ENCODE measurements at places on chromosomes 12 and 14.

DNA sequence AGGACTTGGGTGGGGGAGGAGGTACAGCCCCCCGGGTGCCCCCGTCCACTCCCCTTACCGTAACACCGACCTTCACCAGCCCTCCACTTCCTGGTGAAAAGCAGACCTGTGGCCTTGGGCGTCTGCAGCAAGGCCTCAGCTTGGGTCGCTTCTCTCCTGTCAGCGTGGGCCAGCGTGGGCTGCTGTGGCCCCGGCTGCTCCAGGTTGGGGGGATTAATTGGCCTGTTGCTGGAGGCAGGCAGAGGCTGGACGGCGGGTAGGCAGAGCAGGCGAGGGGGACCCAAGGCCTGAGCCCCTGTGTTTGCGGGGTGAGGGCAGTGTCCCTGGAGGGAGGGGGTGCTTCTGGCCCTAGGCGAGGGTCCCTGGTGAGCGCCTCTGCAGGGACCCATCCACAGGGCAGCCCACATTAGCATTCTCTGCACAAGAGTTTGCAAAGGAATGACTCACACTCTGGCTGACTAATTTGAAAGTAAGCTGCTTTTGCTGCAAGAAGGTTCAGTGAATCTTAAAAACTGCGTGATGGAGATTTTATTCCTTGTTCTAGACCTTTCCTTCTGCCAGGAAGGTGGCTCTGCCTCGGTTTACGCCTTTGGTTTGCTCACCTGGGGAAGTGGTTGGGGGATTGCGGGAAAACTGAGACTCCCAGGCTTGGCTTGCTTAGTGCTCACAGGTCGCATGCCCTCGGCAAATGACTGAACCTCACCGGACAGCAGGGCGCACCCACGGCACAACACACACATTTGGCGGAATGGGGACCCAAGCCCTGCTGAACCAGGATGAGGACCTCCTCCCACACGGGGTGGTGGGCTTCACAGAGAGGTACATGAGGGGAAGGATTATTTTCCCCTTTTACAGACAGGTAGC lies 37.9 kb upstream of the DLK1 start:
- peaks cover 58% of the 10 kb centered on the region for H3K4me1 ChIP-seq
- no peaks in the 10 kb centered on the region for H3K36me3 ChIP-seq
- peak overlapping the region; percentile 88 for H3K27ac ChIP-seq
- no peak overlapping the region for H3K4me3 ChIP-seq
- DNase-seq, result peak; percentile 82

DNA sequence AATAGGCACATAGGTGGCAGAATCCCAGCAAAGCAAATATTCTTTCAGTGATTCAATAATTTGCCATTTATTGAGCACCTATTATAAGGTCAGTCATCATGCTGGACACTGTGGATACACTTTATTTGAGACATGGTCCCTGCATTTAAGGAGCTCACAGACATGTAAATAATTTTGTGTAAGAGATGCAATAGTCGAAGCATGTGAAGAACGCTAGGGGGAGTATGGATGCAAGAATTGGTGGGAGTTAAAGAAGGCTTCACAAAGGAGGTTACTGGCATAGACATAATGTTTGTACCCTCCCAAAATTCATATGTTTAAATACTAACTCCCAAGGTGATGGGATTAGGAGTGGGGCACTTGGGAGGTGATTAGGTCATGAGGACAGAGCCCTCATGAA lies 260.6 kb upstream of the GARIN6 start:
- no peak for DNase-seq
- H3K4me3 ChIP-seq, result no peak overlapping the region
- H3K27me3 ChIP-seq, result no peaks in the 10 kb centered on the region
- H3K36me3 ChIP-seq, result no peaks in the 10 kb centered on the region

- DNase-seq, result no peak
- no peaks in the 10 kb centered on the region for H3K27me3 ChIP-seq
- no peak overlapping the region for H3K4me3 ChIP-seq
- peaks cover 94% of the 10 kb centered on the region for H3K36me3 ChIP-seq
- no peak overlapping the region for H3K27ac ChIP-seq
- H3K4me1 ChIP-seq, result no peaks in the 10 kb centered on the region
Measured at GRCh38 chr12:49648712-49649003, 25.3 kb downstream of the PRPF40B start.

DNA sequence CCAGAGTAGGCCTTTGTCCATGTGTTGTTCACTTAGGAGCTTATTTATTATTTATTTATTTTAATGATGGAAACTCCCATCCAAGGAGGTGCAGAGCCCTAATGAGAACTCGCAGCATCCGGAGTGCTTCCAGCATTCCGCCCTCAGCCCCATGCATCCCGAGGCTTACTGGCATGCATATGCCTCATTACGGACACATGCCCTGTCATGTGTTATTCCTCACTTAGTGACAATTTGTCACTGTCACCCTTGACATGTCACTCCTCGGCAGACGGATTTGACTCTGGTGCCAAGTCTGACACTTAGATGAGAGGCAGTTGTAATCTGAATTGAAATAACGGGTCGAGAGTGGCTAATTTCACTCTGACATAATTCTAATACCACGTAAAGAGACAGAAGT lies 132.8 kb downstream of the VRK1 start:
- DNase-seq, result no peak
- H3K27me3 ChIP-seq, result no peaks in the 10 kb centered on the region
- no peaks in the 10 kb centered on the region for H3K36me3 ChIP-seq

DNA sequence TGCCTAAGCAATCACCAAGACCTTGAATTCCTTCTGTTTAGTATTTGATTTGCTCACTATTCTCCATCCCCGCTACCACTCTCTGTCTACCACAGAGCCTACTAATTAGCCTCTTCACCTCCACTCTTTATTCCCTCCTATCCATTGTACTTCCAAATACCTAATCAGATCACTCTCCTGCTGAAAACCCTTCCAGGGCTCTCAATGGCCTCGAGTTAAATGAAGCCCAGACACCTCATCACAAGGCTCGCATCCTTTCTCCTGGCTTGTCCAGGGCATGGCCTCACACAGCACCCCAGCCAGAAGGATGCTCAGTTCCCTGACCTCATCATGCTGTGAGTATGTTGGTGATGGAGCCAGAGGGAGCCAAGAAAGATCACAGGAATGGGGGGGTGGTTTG lies 71.4 kb upstream of the PRMT8 start:
- no peak overlapping the region for H3K27ac ChIP-seq
- no peaks in the 10 kb centered on the region for H3K36me3 ChIP-seq
- no peaks in the 10 kb centered on the region for H3K27me3 ChIP-seq
- DNase-seq, result no peak

DNA sequence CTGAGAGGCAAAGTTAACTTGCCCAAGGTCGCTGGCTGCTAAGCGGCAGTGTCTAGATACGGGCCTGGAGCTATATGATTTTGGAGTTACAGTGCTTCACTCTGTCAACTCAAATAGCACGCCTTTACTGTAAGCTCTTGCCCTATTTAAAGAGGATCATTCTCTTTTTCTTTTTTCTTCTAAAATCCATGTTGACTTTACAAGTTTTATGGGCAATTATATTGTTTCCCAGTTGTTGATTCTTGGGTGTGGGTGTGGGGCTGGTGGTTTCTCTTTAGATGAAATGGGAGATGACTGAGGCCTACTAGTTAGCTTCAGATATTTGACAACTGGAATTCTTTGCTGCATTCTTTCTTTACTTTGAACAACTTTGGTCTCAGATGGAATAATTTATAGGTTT lies 70.7 kb downstream of the C12orf75 start:
- no peak for DNase-seq
- no peak overlapping the region for H3K27ac ChIP-seq
- no peaks in the 10 kb centered on the region for H3K4me1 ChIP-seq
- no peak overlapping the region for H3K4me3 ChIP-seq

DNA sequence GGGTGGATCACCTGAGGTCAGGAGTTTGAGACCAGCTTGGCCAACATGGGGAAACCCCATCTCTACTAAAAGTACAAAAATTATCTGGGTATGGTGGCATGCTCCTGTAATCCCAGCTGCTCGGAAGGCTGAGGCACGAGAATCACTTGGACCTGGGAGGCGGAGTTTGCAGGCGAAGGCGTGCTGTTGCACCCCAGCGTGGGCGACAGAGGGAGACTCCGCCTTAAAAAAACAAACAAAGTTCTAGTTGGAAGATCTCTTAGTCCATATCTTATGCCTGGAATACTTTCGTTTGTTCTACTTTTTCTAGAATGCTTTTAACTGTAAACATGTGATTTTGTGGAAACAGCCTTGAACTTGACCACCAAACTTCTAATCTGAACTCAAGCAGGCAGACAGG lies 38.7 kb downstream of the PPHLN1 start:
- no peaks in the 10 kb centered on the region for H3K27me3 ChIP-seq
- H3K4me1 ChIP-seq, result peaks cover 3% of the 10 kb centered on the region
- no peak overlapping the region for H3K27ac ChIP-seq

DNA sequence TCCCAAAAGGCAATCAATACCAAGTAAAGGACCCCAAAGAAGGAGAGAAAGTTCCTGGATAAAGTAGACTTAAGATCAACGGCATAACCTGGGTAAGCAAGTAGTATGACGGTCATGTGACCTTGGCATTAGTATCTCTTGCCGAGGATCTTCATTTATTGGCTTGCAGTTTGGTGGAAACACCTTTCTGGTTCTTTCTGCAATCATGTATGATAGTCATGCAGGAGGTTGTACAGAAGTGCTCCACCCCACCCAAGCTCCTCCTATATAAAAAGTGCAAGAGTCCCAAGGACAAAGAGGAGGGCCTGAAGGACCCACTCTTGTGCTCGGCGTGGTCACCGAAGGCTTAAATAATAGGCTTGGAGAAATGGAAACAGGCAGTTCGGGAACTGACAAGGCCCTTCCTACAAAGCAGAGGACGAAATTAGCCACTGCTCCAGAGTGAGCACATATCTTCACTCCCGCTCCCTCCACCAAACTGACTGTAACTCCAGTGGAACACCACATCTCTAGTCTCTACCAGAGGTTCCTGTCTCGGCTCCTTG lies 750 bp downstream of the CS start:
- DNase-seq, result no peak
- H3K27ac ChIP-seq, result peak overlapping the region; percentile 91
- H3K4me3 ChIP-seq, result peak overlapping the region; percentile 90
- peaks cover 24% of the 10 kb centered on the region for H3K36me3 ChIP-seq
